GM20000 (cell line): ENCODE measurements at places on chromosomes 5 and 9.

DNA sequence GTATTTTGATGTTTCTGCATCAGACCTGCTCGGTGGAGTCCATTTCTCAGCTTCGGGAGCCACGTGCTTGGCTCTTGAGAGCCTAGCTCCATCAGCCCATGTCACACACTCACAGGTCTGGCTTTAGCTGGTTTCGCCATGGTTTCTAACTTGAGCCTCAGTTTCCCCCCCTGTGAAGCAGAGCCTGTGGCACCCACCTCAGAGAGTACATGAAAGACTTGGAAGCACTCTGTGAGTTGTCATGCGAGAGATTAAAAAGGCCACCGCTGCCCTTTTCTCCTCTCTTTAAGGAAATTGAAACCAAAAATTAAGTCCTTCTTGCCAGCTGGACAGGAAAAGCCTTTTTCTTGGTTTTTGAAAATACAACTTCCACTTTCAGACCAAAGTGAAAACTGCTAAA, 8.8 kb downstream of the TENT4A start:
- DNase-seq = peak; percentile 47

- no peak for DNase-seq
Observed at GRCh38 chr5:23352446-23352845, 155.0 kb upstream of the PRDM9 start.

DNA sequence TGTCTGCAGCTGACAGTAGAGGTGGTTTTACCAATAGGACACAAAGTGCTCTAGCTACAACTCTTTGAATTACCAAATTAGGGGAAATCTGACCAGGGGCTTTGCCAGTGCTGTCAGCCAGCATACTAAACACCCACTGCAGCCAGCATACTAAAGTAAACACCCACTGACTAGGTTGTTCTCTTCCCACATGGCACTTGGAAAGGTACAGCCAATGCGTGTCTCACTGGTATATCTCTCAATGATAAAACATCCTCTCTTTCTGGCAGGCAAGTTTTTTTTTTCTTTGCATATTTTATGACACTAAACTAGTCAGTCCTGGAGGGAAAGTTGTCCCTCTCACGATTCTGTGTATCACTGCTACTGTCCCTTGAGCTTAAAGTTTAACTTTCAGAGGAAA, 216.1 kb downstream of the TLE1 start:
- DNase-seq = no peak

DNA sequence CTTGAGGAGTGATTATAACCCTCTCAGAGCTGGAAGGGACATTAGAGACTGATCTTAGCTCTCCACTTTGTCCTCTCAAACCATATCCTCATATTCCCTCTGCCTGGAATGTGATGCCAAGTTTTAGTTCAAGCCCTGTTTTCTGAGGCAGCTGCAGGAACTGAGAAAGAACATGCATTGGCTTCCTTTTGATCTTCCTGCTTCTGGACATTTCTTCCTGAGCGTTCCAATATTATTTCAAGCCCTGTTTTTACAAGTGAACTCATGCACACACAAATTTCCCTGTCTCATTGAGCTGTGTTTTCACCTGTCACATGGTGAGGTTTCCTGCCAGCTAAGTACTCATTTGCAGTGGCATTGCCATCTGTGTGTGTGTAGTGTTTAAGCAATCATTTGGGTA, 17.0 kb downstream of the FOCAD start:
- DNase-seq = no peak

GRCh38 chr9:87392086-87392485, 105.6 kb upstream of the DAPK1 start:
- DNase-seq = no peak

- no peak for DNase-seq
Observed at GRCh38 chr5:32625547-32625946, 40.2 kb downstream of the SUB1 start.

- no peak for DNase-seq
Observed at GRCh38 chr9:121232251-121232650, 30.6 kb upstream of the RAB14 start.

- no peak for DNase-seq
Observed at GRCh38 chr5:124404796-124405195, 341.6 kb downstream of the ZNF608 start.

- no peak for DNase-seq
Observed at GRCh38 chr9:134388289-134388808, 62.1 kb downstream of the RXRA start.

GRCh38 chr5:90305041-90305720, 104.4 kb downstream of the CETN3 start:
- no peak for DNase-seq

DNA sequence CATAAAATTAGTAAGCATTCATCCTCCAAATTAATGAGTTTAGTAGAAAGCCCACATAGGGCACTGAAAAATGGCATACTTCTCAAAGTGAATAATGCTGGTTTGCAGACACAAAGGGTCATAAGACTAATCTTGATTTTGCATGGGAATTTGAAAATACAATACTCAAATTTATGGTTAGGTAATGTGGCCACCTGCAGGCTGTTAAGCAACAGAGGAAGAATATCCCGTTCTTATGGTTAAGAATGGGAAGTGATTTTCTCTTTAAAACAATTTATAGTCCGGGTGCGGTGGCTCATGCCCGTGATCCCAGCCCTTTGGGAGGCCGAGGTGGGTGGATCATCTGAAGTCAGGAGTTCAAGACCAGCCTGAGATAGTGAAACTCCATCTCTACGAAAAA, 9.4 kb upstream of the PLCXD3 start:
- no peak for DNase-seq

DNA sequence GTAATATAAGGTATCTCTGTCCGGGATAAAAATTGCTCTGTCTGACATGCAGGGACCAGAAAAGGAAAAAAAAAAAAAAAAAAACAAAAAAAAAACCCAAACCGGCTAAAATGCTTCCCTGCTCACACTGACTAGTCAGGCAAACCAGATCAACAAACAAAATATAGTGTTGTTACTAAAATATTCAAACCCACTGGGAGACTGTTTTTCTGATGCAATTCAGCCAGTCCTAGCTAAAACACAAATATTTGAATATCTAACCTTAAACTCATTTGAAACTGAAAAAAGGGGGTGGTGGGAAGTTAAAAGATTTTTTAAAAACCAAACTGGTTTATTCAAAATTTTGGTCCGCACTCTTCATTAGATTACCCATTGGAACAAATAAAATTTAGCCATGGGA, 61.0 kb downstream of the APBA1 start:
- DNase-seq = no peak

DNA sequence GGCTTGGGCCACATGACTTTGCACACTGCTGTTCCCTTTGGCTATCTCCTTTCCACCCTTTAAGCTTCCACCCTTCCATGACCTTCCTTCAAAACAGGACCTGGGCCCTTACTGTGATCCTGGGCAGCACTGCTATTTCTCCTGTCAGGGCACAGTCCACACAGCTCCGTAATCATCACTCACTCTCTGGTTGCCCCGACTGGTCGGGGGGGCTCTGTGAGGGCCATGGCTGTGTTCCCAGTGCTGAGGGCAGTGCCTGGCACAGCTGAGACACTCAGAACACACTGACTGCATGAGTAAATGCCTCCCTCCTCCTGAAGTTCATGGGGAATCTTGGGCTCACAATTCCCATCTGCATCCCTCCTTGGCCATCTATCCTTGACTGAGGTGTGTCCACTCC, 12.2 kb downstream of the TRAF1 start:
- DNase-seq = no peak

DNA sequence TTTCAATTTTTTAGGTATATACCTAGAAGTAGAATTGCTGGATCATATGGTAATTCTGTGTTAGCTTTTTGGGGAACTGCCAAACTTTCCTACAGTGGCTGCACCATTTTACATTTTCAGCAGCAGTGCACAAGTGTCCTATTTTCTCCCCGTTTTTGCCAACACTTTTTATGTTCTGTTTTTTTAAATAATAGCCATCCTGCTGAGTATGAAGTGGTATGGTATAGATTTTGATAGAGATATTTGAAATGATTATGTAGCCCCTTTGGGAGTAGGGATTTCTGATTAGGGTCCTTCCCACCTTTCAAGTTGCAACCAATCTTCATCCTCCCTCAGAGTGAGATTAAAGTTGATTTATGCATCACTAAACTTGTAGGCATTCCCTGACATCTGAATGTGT, 76.5 kb downstream of the ARHGEF28 start:
- no peak for DNase-seq

- DNase-seq = no peak
Observed at GRCh38 chr5:67817652-67818051, 397.9 kb upstream of the PIK3R1 start.

- no peak for DNase-seq
Observed at GRCh38 chr5:98938464-98938863, 9.7 kb upstream of the CHD1 start.

GRCh38 chr5:12013351-12013750, 109.1 kb upstream of the CTNND2 start:
- DNase-seq = no peak

GRCh38 chr5:77012601-77013000, 17.6 kb upstream of the AGGF1 start:
- DNase-seq = no peak

DNA sequence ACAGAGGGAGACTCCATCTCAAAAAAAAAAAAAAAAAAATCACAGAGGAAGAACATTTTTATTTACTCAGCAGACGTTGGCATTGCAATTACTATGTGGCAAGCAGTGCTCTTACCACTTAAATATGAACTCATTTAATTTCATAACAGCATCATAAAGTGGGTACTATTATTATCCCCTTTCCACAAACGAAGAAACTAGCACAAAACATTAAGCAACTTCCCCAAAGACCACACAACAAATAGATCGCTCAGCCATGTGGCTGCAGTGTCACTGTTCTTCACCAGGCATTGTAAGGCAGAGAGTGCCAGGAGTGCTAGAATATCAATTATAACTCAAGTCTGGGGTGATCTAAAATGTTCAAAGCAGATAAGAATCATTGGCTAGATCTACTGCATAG, 69.8 kb upstream of the PLPP6 start:
- DNase-seq = no peak

- DNase-seq = no peak
Observed at GRCh38 chr5:147307170-147307569, 72.3 kb downstream of the STK32A start.

DNA sequence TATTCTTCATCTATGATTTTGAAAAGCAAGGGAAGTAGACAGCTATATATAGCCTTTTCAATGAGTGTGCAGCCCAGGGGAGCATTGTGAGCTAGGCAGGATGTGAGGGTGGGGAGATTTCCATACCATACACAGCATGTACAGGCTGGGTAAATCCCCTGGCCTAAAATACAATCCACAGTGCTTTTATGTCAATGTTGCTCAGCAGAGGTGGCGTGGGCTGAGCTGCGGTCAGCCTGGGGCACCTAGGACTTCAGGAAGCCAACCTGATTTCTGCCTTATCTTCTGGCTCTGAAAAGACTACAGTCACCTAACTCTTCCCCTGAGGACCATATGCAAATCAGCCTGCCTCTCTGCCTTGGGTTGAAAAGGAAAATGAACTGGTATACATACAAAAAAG, 6.3 kb upstream of the GARIN3 start:
- DNase-seq = peak; percentile 82

DNA sequence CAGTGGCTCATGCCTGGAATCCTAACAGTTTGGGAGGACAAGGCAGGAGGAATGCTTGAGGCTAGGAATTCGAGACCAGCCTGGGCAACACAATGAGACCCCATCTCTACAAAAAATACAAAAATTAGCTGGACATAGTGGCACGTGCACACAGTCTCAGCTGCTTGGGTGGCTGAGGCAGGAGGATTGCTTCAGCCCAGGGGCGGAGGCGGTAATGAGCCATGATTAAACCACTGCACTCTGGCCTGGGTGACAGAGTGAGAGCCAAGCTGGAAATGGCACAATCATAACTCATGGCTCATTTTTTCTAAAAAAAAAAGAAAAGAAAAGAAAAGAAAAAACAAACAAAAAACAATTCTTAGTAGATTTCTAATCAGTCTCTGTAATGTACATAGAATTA, 446.2 kb downstream of the ELAVL2 start:
- DNase-seq = no peak

- DNase-seq = no peak
Observed at GRCh38 chr5:167451076-167451475, 840.4 kb upstream of the WWC1 start.

GRCh38 chr5:37086466-37087173, 162.6 kb downstream of the CPLANE1 start:
- no peak for DNase-seq

- no peak for DNase-seq
Observed at GRCh38 chr5:149776361-149777305, 46.5 kb downstream of the PPARGC1B start.

DNA sequence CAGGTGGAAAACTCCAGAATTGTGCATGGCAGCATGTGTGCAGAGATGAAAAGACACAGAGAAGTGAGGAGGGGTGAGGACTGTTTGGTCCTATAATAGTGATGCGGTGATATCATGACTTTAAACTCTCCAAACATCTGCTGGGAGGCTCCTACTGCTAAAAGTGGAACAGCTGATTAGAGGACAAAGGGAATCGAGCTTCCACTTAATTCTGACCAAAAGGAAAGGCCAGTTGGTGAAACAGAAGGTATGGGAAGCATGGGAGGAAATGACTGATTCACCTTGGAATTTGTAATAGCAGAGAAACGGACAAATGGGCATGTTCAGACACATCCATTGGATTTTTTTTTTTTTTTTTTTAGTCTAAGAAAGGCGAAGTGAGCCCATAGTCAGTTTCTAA, 67.5 kb upstream of the MAMDC2 start:
- DNase-seq = no peak
